Amygdala (tissue), 56 donors: ENCODE measurements at places on chromosomes 1 and 21.

DNA sequence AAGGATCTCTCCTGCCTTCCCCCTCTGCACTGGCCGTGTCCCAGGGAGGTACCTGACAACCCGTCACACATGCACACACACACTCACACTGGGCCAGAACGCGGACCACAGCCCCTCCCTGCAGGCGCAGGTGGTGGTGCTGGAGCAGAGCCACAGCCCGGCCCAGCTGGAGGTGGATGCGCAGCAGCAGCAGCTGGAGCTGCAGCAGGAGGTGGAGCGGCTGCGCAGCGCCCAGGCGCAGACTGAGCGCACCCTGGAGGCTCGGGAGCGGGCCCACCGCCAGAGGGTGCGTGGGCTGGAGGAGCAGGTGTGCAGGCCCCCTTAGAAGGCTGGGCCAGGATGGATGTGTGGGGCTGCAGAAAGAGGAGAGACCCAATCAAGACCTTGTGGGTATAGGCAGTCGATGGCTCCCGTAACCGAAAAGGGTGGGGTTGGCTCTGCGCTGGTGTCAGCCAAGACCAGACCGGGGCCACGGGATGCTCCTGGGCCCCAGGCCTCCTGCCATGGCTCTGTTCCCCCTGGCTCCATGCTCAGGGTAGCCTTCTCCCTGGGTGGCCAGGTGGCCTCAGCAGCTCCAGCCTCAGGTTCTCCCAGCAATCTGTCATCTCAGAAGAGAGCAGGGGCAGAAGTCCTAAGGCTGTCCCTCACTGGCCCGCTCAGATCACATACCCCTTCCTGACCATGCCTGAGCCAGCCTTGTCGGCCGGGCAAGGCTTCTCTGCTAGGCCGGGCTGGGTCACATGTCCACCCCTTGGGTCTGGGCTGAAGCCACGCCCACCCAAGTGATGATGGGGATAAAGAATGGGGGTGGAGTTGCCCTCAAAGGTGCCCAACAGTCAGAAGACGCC is 8.9 kb downstream of the MFAP2 start:
- no peak for DNase-seq

DNA sequence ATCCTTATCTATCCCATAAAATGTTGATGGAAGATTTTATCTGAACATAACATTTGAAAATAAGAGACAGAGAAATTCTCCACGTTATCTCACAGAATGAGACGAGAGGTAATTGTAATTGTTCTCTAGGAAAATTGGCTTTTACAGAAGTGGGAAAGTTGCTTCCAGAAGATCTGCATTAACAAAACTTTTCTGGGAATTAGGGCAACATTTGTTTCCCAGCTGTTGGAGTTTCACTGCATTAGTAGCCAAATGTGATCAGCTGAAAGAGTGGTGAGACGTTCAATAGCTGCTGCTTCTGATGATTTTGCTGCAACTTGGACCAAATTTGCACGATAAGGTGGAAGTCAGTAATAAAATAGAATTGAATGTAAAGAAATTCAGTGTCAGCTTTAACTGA is 7.6 kb downstream of the CHODL start:
- no peak for DNase-seq

GRCh38 chr1:220013497-220013896 is 32.8 kb downstream of the EPRS1 start:
- DNase-seq, result no peak

GRCh38 chr1:64846573-64847430 is 101.9 kb downstream of the RAVER2 start:
- no peak for DNase-seq

DNA sequence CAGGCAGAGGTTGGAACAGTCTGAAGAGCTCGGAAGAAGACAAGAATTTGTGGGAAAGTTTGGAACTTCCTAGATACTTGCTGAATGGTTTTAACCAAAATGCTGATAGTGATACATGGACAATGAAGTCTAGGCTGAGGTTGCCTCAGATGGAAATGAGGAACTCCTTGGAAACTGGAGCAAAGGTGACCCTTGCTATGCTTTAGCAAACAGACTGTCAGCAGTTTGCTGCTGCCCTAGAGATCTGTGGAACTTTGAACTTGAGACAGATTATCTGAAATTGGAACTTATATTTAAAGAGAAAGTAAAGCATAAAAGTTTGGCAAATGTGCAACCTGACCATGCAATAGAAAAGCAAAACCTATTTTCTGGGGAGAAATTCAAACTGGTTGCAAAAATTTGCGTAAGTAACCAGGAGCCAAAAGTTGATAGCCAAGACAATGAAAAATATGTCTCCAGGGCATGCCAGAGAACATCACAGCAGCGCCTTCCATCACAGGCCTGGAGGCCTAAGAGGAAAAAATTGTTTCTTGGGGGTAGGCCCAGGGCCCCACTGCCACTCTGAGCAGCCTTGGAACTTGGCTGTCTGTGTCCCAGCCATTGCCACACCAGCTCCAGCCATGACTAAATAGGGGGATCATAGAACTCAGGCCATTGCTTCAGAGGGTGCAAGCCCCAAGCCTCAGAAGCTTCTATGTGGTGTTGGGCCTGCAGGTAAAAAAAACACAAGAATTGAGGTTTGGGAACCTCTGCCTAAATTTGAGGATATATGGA is 675.3 kb downstream of the LTN1 start:
- DNase-seq, result no peak

DNA sequence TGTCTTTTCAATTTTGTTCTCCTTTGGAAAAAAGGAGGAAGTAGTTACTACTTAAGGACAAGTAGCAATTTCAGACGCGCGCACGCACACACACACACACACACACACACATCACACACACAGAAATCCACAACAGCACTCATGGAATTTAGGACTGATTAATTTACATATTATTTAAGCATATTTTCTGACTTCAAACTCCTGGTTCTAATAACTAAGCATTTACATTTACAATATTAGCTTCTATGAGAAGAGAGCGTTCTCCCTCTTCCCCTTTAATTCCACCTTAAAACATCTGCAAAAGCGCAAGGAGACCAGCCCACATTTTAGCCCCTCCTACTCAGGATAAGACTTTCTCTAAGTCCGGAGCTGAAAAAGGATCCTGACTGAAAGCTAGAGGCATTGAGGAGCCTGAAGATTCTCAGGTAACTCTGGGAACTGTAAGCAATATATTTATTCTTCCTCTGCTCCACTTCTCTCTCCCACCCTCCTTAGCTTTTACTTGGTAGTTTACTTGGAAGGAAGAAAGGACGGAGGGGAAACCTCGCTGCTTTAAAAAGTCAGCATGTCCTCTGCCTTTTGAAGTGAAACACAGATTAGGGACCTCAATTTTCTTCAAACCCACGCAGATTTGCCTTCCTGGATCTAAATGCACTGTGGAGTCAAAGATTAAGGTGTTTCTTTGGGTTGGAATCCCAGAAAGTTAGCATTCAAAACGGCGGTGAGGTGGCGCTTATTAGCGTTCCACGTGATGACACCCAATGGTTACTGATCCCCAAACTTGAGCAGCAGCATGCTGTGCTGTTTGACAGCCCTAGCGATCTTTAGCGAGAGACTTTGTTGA is at the start of gene PLA2G4A:
TSS of gene PLA2G4A (plus strand) at position 339 of the 844 bp plus-strand sequence. CDS start 25,406 bp downstream, outside the sequence.
- no peak for DNase-seq

DNA sequence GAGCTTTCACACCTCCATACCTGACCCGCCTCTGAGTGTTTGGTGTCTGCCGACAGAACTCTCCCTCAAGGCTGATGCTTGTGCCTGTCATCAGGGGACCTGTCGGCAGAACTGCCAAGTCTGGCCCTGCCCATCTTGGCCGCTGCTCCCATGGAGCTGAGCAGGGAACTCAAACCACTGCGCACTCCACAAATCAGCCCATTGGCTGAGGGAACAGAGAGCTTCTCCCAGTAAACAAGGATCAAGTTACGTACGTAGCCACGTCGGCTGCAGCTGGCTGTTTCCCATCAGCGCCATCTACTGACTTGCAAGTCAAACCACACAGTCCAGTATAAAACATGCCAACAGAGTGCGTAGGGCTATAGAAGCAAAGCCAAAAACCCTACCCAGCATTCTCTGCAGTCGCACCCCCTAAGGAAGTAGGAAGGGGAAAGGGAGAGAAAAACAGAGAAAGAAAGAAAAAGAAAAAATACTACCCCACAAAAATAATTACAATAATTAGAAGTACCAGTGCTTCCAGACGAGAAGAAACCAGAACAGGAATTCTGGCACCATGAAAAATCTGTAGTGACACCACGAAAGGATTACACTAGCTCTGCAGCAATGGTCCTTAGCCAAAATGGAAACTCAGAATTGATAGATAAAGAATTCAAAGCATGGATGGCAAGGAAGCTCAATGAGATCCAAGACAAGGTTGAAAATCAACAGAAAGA is 13.1 kb downstream of the KRTAP13-1 start:
- no peak for DNase-seq

GRCh38 chr1:30685796-30686165 is 37.6 kb downstream of the MATN1 start:
- DNase-seq, result no peak

DNA sequence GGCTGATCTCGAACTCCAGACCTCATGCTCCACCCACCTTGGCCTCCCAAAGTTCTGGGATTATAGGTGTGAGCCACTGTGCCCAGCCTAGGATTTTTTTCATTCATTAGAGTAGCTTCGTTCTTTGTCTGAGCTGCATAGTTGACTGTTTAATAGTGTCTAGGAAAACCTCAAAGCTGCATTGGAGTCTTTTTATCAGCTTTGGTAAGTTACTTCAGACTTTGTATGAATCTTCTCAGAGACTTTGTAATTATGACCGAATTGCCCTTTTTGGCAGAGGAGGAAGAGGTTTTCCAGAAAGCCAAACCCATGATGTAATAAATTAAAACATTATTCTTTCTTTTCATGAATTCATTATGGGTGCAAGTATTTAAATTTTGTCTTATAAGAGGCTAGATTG is 5.1 kb downstream of the DNAJB4 start:
- DNase-seq, result no peak

DNA sequence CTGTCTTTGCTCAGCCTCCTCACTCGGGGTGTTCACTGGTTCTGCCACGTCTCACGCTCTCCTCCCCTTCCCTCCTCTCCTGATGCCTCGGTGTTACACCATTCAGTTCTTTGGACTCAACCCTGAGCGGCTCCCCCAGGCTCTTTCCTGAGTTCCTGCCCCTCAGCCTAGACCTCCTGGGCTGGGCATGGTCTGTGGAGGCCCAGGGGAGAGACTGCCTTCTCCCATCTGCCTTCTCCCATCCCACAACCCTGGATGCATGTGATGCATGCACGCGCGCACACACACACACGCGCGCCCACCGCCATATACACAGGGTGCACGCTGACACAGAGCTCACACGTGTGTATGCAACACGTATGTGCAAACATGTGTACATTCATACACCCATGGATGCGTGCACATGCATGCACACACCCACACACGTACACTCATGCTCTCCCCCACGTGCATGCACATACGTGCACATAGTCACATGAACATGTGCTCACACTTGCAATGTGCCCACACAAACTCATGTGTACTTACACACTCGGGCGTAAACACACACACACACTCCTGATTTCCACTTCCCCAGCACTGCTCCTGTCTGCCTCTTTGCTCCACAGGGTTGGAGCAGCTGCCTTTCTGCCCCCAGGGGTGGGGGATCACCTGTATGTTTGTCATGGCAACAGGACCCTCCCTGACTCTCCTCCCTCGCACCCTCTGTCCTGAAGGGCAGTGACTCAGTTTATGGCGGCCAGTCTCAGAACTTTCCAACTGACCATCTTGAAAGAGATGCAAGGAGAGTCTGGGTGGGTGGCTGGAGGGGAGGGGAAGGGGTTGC is 59.0 kb downstream of the HUNK start:
- DNase-seq, result no peak

GRCh38 chr1:42937836-42938644 is 20.6 kb downstream of the SLC2A1 start:
- no peak for DNase-seq

DNA sequence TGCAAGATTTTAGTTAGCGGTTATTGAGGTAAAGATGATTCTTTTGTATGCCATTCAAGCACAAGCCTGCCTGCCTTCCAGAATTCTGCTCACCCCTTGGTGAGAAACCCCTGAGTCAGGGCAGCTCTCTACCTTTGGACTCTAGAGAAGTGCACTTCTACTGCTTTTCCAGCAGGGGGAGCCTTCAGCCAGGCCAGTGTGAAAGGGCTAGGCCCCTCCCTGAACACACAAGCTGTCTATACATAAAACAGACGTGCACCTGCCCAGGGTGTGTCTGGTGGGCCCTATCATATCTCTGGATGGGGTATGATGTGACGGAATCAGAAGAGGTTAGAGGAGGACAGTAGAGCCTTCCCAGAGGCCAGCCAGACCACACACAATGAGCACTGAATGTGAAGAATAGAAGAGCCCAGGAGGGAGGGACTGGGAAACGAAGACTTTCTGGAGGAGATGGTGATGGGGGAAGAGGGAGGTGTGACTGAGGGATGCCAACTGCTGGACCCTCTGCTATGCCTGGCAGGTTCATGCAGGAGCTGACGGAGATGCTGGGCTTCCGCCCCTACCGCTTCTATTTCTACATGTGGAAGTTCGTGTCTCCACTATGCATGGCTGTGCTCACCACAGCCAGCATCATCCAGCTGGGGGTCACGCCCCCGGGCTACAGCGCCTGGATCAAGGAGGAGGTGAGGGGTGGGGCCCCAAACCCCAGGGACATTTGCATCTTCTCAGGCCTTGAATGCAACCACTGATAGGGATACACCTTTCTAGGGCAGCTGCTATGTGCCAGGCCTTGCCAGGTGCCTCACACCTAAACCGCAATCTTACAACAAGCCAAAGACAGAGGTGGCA is 13.0 kb upstream of the KCNC4 start:
- DNase-seq, result no peak

- no peak for DNase-seq
These were observed 1.7 kb upstream of the CHI3L2 start for GRCh38 chr1:111225717-111226400.

DNA sequence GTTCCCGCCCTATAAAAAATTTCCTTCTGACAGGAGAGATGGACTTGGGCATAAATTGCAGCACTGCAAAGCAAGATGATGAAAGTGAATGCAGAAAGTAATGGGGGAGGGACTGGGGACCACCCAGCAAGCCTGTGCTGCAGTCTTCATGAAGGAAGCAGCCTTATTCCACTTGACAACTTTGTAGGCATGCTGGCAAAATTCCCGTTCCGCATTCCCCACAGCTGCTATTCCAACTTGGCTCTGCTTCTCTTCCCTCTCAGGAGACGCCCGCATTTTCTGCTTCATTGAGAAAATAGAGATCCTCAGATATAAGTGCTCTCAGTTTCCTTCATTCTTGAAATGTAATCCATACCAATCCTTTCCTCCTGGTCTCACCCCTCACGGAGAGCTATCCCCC is 2.4 kb downstream of the HMGB4 start:
- DNase-seq, result no peak

GRCh38 chr1:100941580-100942216 is 45.8 kb downstream of the SLC30A7 start:
- no peak for DNase-seq

- no peak for DNase-seq
These were observed 445.0 kb upstream of the DAB1 start for GRCh38 chr1:57868908-57869307.

- DNase-seq, result no peak
These were observed 729 bp downstream of the NADK start for GRCh38 chr1:1777583-1777899.

- no peak for DNase-seq
These were observed 45.8 kb upstream of the DMRTB1 start for GRCh38 chr1:53413175-53414001.

DNA sequence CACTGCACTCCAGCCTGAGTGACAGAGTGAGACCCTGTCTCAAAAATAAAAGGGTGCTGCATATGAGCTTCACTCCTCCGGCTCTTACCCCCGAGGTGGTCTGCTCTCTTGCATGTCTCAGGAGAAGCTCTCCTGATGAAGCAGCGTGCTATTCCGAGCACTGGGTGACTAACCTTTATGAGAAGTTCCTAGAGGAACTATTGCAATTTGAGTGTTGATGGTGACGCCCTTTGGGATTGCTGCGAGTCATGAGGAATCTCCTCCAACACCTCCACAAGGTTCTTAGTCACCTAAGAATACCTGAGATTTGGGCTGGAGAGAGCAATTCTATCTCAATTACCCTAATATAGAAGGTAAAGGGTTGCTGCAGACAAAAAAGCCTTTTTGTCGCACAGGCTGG is 40.8 kb upstream of the TINAGL1 start:
- no peak for DNase-seq
